Stimulated activated CD4-positive, alpha-beta T cell treated with anti-CD3 and anti-CD28 coated beads, Interleukin-12 subunit alpha, Interleukin-12 subunit beta, amount 100 ng/mL, for 4 hours (primary cell): ENCODE measurements at places on chromosomes 4 and X.

DNA sequence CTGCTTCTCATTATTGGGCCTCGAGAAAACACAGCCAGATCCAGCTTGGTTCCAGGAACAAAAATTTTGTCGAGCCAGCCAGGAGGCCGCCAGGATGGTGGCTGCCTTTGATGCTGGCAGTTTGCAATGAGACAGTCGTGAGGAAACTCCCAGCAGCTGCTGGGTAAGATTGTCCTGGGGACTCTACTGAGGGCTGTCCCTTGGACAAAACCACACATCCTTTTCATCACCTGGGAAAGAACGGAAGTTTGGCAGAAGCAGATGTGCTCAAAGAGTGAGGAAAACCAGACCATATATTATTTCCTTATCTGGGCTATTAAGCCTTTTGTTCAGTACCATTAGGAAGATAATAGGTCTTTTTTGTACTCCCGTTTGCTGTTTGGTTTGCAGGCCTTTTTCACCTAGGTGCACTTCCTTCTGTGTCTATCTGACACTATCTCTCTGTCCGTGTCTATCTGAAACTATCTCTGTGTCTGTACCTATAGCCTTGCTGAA, 13.4 kb upstream of the PAPSS1 start:
- no peak for DNase-seq

DNA sequence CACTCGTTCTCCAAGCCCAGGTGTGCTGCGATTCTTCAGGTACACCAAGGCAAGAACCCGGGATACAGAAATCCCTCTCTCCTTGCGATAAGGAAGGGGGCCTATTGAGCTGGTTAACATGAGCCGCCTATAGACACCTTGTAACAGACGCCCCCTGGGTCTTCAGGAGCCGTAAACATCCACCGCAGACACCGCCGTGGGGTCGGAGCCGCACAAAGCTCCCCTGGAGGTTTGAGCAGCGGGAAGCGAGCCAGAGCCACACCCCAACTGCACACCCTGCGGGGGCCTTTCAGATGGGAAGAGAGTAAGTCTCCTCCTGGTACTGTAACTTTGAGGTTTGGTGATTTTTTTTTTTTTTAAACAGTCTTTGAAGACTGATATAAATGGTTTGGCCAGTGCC, 46.6 kb downstream of the ZFP42 start:
- DNase-seq: no peak

DNA sequence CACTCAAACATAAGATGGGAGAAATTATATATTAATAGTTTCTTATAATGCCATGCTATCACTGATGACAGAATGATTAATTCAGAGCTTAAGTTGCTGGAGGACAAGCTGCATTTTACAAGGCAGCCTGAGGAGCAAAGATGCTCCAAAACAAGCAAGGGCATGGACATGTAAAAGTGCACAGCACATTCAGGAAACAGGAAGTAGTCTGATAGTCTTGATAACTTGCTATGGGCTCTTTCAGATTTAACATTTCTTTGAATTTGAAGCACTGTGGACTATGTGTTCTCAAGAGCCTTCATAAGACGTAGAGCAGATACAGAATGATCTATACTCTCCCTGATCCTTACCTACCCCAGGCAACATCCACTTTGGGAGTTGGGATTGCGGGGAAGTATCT, 50.0 kb downstream of the AMMECR1 start:
- DNase-seq: no peak

DNA sequence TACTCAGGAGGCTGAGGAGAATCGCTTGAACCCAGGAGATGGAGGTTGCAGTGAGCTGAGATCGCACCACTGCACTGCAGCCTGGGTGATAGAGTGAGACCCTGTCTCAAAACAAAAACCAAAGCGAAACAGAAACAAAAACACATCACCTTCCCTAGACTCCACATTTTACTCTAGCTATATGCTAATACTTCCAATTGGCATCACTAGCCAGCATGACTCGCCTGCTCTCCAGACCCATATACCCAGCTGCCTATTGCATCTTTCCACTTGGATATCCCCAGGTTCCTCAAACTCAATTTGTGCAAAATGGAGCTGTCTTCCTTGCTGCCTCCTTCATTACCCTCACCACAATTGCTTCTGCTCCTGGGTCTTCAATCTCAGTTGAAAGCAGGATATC, 22.4 kb upstream of the LAP3 start:
- DNase-seq: no peak

DNA sequence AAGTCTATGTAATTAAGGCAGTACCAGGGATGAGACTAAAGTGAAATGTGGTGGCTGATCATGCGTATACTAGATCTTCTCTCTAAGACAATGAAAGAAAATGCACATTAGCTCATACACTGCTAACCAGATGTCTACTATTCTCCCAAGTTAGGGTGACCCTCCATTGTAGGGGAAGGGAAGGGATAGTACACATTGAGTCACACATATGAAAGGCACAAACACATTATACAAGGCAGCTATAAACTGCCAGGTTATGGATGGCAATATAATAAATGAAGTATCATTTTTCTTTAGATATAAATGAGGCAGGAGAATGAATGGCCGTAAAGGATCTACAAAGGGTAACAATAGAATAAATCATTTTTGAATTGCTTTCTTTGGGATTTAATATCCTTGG, 4.5 kb downstream of the SHROOM3 start:
- no peak for DNase-seq

GRCh38 chr4:87031920-87032319, 97.1 kb downstream of the AFF1 start:
- DNase-seq: no peak

- DNase-seq: no peak
Observed at GRCh38 chrX:11352296-11352741, 59.1 kb downstream of the AMELX start.

GRCh38 chr4:51884055-51884454, 41.1 kb downstream of the DCUN1D4 start:
- no peak for DNase-seq

- no peak for DNase-seq
Observed at GRCh38 chr4:24995346-24995919, 35.3 kb downstream of the LGI2 start.
